ENCODE measurements at places on chromosomes 11 and 22. TPM values are rescaled to one million over a fixed set of nuclear protein-coding genes. Genes with fewer than 3 reads are reported as not detected.

The UEVLD gene
- 6.7 TPM for total RNA-seq

The THYN1 gene
- total RNA-seq: 38.0 TPM

- DNase-seq: no peak
Measured at GRCh38 chr11:17707830-17708229, 11.5 kb upstream of the MYOD1 start.

DNA sequence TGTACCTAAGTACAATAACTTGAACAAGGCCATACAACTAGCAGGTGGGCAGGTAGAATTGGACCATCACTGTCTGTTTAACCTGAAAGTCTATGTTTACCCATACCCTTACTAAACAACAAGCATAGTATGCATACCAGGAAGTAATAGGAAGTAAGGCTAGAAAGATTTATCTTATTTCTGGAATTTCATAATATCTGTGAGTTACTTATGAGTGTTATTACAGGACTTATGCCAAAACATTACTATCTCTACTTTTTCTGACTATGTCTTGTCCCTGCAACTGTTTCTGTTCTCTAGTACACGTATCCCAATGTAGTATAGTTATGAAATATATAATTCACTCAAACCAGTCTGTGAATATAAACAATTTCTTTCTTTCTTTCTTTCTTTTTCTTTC, 1400.8 kb upstream of the TENM4 start:
- no peak for DNase-seq

DNA sequence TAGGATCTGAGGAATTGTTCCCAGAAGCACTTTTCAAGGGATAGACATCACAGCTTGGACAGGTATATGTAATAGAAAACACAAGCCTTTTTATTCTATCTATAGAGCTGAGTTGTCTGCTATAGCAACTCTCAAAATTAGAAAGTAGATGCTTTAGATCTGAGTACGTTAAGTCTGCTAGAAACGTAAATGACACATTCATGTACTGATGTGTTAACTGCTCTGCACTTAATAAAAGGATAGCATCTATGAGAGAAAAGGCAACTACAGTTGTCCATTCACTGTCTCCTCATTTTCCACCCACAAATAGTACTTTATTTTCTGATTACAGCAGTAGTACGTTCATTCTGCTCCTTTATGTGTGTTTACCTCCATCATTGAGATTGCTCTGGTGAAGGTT, 6.0 kb upstream of the STT3A start:
- DNase-seq: no peak
